ENCODE measurements at places on chromosomes 6 and 20.

GRCh38 chr20:16552015-16552414 lies 21.2 kb downstream of the KIF16B start:
- DNase-seq, result no peak

DNA sequence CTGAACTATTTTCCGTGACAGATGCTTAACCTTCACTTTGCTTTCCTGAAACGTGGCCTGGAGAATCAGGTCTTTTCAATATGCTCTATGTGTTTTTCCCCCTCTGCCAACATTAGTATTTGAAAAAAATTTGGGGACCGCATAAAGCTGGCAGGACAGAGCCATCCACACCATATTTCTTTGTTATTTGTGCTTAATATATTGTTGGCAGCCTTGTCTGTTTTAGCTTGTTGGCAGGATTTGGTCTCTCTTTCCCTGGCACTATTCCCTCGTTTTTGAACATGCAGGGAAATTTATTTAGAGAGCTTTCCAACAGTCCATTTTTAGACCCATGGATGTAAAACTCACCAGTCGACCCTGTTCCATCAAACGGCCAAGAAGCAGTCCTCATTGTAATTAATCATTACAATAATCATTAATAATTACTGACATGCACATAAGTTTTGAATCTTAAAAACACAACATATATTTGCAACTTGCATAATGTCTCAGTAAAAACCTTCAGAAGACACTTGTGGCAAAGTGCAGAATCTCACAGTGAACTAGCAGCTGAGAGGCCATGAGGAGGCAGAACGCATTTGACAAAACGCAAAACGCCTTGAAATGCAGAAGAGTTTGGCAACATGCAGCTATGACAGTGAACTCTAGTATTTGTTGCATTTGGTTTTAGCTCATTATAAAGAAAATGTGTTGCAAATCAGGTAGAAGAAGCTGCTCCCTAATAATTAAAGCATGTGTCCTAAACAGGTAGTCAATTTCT lies 514.2 kb downstream of the C6orf118 start:
- DNase-seq, result no peak

DNA sequence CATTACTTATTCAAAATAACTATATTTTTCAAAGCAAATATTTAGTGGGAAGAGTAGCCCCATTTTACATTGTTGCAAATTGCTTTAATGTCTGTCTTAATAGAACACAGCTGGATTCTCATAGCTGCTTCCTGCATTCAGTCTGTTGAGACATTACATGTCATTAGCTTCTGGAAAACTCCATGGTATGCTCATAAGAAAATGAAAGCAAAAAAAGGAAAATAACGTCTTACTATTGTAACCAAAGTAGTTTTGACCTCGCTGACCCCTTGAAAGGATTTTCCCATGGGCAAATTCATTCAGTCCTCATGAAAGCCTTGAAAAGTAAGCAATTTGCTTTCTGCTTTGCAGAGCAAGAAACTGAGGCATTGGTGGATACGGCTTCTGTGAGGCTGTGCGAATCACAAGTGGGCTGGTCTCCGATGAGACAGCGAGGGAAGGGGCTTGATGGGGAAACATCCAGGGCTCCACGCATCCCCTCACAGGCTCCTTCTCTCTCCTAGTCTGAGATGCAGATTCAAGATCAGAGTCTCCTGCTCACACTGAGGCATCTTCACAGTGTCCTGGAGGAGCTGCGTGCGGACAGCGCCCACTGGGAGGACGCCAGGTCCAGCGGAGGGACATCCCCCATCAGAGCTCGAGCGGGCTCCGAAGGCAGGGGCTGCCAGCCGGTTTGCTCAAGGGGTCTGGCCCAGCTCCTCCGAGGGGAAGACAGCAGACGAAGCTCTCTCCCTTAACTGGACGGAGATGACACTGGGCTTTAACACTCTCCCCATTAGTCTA lies 3.3 kb downstream of the C20orf202 start:
- no peak for DNase-seq

GRCh38 chr20:45946149-45946970 lies 11.9 kb downstream of the PCIF1 start:
- DNase-seq, result no peak

GRCh38 chr6:133818320-133818719 lies 70.6 kb upstream of the TCF21 start:
- no peak for DNase-seq

- DNase-seq, result no peak
Observed at GRCh38 chr20:10132387-10132786, 86.2 kb upstream of the SNAP25 start.

DNA sequence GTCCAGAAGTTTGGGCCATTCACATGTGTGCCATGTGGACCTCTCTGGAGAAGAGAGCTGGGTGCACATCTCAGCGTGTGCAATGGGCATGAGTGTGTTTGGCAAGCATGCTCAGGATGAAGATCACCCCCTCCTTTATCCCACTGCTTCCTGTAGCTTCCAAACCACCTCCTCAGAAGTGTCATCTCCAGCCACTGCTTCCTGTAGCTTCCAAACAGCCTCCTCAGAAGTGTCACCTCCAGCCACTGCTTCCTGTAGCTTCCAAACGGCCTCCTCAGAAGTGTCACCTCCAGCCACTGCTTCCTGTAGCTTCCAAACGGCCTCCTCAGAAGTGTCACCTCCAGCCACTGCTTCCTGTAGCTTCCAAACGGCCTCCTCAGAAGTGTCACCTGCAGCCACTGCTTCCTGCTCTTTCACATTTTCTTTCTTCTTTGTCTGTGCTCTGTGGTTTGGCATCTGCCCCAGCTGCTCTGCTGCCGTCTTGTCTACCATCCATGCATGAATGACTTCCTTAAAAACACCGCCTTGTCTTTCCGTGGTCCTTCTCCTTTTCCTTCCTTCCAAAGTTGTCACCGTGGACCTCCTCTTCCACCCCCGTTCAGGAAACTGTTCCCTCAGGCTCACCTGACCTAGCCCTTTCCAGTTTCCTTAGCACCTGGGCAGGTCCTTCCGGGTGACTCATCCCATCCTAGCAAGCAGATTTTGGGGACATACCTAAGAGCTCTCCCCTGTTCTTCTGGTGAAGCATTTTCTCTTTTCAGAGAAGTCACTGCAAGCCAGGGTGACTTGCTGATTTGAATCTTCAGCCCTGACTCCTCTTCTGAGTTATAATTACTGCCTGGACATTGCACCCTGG lies 43.5 kb upstream of the TIAM2 start:
- DNase-seq, result peak; percentile 8

DNA sequence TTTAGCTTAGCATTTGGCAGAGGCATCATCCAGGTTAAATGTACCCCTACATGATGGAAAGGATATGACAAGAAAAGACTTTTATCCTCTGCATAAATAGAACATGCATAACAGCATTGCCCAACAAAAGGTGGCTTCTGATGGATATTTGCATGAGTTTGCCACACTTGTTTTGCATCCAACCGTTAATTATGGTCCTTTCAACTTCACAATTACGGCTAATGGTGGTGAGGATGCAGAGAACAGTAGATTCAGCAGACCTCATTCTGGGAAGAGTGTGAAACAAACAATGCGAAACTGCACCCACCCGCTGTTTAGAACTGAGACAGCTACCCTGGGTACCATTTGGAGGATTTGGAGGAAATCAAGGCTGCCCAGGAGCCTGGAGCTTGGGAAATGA lies 690.9 kb upstream of the CHD6 start:
- DNase-seq, result no peak

GRCh38 chr20:19284400-19285178 lies 72.1 kb downstream of the SLC24A3 start:
- DNase-seq, result peak; percentile 80

GRCh38 chr6:25944688-25945574 lies 14.4 kb upstream of the SLC17A2 start:
- DNase-seq, result no peak

GRCh38 chr6:25138233-25138933 lies 140.8 kb upstream of the CARMIL1 start:
- peak; percentile 25 for DNase-seq

GRCh38 chr6:164290101-164290500 lies 875.6 kb downstream of the QKI start:
- no peak for DNase-seq

- DNase-seq, result no peak
Observed at GRCh38 chr6:13368731-13369115, 40.4 kb upstream of the TBC1D7 start.

DNA sequence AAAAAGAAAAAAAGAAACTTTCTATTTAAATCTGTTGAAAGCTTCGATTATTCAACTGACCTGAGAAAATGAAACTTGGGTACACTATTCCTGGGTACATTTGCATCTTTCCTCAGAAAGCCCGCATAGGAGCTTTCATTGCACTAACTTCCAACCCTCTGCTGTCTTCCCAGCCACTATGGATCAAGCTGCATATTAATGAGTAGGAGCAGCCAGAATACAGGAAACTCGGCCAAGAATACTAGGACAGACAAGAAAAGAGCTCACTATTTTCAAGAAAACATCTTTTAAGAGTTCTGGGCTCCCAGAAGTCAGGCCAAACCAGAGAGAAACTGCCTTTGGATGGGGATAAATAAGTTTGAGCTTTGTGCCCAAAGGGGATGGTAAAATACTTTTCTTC lies 135.0 kb upstream of the CCDC28A start:
- DNase-seq, result no peak

GRCh38 chr6:134678436-134678889 lies 271.4 kb downstream of the ALDH8A1 start:
- DNase-seq, result no peak

DNA sequence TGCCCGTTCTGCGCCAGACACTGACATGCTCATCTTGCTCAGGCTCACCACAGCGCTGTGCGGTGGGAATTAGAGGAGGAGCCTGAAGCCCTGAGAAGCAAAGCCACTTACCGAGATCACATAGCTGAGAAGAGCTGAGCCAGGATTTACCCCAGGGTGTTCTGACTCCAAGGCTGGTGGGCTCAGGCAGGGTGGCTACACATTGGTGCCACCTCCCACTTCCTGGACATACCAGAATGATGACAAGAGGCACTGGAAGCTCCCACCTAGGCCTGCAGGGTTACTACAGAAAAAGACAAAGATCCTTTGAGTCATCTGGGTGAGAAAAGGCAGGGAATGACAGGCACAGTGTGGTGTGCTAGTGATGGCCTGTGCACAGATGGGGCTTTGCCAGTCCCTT lies 24.4 kb upstream of the FKBP1A start:
- no peak for DNase-seq

DNA sequence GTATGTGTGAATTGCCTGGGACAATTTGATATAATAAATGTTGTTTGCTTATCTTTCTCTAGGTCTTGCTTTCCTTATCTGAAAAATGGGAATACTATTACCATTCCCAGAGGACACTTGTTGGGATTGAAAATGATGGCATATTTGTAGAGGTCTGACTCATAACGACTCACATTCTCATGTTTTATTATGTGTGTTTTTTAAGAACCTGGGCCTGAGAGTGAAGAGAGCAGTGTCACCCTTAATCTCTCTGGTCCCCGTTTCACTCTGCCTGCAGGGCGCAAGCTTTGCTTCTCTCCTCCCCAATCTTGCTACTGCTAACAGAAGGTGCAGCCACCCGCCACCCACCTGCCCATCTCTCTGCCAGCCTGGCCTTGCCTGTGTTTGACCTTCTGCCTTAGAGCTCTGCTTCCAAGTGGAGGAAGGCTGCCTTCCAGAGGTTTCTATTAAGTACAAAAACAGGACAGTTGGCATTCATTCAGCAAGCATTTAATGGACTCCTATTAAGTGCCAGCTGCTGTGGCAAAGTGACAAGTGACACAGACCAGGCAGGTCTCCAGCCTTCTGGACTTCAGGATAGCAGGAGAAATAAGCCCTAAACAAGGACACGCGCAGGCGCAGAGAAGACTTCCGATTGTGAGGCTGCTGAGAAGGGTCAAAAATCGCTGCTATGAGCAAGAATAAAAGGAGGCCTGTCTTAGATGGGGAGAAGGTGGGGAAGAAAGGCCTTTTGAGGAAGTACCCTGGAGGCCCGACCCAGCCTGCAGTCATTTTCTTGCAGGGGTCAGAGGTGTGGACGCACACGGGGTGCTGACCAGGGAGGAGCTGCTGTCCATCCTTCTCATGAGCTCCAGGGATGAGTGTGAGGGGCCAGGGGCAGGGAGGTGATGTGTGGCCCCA lies 112.5 kb downstream of the JPH2 start:
- DNase-seq, result no peak

- no peak for DNase-seq
Observed at GRCh38 chr20:49983848-49984408, 1.1 kb downstream of the SNAI1 start.

DNA sequence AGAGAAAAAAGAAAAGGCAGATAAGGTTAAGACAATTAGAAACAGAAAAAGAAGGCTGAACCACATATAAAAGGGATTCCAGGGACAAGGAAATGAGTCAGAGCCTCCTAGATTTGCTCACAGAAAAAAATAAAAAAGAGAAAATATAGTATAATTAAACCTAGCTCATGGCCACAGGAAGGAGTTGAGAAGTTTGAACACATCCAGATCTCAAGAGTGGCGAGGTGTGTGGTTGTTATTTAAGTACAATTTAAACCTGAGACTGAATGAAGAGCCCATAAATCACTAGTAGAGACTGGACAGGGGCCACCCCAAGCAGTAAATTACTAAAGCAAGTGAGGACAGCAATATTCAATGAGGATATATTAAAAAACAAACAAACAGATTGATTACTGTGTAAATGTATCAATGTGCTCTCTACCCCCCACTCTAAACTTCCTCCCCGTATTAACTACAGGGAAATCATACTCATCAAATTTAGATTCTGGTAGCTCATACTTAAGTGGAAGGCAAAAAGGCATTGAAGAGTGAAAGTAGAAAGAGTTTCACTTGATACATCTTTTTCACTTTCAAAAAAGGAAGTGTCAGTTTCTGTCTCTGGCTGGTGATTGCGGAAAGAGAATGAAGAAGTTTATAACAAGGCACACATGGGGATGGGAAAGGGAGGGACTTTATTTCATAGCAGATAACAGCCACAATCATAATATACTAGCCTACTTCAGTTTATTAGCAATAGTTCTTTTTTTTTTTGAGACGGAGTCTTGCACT lies 49.3 kb upstream of the SCAF8 start:
- peak; percentile 15 for DNase-seq

GRCh38 chr6:75935473-75935793 lies 137.0 kb downstream of the IMPG1 start:
- DNase-seq, result no peak

DNA sequence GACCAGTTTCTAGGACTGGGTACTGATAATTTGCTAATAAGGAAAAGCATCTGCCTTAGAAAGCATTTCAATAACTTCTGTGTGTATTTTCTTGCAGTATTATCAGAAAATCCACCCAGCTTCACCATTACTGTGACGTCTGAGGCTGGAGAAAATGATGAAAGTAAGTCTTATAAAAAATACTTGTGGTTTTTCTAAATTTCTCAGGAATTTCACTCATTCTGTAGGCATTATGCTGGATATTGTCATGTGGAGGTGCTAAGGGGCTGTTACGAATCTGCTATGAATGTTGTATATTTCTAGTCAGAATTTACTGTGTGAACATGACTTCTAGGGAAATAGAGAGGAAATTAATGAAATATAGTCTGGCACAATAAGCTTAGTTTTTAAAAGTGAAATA lies 8.9 kb downstream of the RWDD1 start:
- DNase-seq, result no peak

GRCh38 chr6:6469074-6469473 lies 119.4 kb upstream of the LY86 start:
- DNase-seq, result no peak

GRCh38 chr6:140821196-140821595 lies 1311.5 kb upstream of the GJE1 start:
- no peak for DNase-seq

- no peak for DNase-seq
Observed at GRCh38 chr6:15627821-15628220, 35.0 kb downstream of the DTNBP1 start.

All from DMS53 (cell line).